ENCODE measurements at places on chromosomes 12 and 14.
A peak's percentile ranks its signal among the peaks of the same experiment; 100 is the strongest.

DNA sequence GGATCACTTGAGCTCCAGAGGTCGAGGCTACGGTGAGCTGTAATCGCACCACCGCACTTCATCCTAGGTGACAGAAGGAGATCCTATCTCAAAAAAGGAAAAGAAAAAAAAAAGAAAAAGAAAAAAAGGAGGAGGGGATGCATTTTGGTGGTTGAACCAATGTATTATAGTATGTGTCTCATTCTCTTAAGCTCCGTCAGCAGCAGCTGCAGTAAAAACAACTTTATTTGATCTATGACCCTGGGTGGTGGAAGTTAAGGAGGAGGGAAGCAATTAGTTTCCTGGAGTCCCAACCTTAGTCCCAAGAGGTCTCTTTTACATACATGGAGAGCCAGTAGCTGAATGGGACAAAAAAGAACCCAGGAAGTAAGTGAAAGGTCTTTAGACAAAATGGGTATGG lies 26.8 kb upstream of the APOF start:
- no peak for DNase-seq

DNA sequence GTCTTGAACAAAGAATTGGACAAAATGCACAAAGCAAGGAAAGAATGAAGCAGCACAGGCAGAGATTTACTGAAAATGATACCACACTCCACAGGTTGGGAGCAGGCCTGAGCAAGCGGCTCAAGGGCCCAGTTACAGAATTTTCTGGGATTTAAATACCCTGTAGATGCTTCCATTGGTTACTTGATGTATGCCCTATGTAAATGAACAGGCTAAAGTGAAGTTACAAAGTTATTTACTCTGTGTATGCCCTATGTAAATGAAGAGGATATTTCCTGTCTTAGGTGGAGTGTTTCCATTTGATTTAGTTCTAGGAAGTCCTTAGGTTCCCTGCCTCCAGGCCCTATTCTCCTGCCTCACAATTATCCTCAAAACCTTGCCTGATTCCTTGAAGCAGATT lies 36.6 kb downstream of the TMX1 start:
- no peak for DNase-seq

GRCh38 chr14:22159957-22160356 lies 429.1 kb downstream of the DAD1 start:
- no peak for DNase-seq

- DNase-seq: no peak
These were observed 13.9 kb downstream of the NKX2-1 start for GRCh38 chr14:36505892-36506731.

DNA sequence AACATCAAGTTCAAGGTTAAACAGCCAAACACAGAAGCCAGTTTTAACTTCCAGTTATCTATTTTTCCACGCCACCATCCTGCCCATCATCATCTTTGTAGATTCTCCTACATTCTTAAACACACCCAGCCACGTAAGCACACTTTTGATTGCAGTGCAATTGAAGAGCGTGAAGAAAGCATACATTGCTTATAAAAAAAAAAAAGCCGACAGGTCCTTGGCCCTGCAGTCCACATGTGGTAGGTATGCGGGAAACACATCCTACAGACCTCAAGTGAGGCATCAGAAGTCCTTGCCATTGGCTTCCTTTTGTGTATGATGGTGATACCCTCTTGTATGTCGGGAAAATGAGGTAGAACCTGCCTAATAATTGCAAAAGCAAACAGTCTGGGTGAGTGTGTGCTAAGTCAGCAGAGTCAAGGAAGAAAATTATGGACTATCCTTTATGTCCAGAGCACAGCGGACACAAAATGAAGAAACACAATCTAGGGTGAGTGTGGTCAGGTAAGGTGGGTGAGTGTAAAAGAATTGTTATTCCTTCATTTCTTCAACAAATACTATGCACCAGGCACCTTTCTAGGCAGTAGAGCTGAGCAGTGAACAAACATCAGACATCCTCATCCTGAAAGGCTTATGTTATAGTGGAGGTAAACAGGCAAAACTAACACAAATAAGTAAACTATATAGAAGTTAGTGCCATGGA lies 51.5 kb downstream of the EID3 start:
- no peak for DNase-seq

GRCh38 chr14:29823816-29824215 lies 103.8 kb downstream of the PRKD1 start:
- no peak for DNase-seq

DNA sequence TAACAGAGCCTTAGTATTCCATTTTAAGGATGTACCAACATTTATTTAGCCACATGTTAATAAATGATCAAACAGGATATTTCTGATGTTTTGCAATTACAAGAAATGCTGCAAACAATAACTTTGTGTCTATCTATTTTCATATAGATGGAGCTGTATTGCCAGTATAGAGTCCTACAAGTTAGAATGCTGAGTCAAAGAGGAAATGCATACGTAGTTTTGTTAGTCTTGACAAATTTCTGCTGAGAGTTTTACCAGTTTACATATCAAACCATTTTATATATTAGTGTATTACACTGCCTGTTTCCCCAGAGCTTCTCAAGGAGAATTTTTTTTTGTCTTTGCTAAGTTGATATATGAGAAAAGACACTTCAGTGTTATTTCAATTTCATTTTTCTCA lies 541.7 kb downstream of the SLC16A7 start:
- no peak for DNase-seq

GRCh38 chr14:64971943-64972791 lies at the start of gene RAB15:
RAB15 (minus strand) TSS chr14:64972336; CDS start chr14:64972076, 260 bp downstream.
- DNase-seq: peak; percentile 6

DNA sequence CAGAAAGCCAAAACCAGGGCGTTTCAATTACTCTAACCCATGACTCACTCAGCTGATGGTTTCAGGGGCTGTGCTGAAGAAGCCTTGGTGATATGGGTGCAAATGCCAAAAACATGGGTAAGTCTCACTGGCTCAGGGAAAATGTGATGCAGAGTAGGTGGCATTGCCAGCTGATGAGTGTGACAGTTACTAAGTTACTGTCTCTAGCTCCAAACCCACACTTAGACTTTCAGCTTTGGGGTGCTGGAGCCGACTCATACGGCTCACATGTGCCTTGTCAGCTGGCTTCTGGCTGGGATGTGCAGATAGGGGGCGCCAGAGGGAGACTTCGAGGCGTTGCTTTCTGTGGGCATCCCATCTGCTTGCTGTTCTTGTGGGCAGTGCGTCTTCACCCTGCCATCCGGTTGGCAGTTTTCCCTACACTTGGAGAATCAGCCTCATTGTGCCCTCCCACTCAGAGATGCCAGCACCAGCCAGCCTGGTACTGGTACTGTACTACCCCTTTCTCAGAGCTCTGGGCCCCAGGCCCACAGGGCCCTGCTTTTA lies 11.1 kb upstream of the KRT7 start:
- DNase-seq: no peak

DNA sequence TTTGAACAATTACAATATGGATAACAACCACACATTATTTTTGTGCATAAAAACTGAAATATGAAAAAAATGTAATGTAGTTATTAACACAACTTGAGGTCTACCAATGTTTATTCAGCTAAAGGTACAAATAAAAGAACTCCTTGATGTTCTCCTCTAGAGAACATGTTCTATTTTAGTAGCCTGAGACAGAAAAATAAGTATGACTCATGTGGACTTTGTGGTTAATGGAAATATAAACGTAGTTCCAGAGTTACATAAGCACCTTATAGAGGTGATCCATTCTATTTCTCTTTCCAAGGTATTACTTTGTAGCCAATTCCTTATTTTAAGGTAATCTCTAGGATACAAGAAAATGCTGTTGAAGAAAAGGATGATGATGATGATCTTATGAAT lies 25.7 kb downstream of the ALKBH1 start:
- no peak for DNase-seq

GRCh38 chr12:96375170-96375569 lies 25.1 kb downstream of the CDK17 start:
- no peak for DNase-seq

GRCh38 chr12:111584959-111585358 lies 14.2 kb downstream of the ATXN2 start:
- no peak for DNase-seq

GRCh38 chr12:12185414-12185813 lies 81.4 kb downstream of the LRP6 start:
- no peak for DNase-seq

DNA sequence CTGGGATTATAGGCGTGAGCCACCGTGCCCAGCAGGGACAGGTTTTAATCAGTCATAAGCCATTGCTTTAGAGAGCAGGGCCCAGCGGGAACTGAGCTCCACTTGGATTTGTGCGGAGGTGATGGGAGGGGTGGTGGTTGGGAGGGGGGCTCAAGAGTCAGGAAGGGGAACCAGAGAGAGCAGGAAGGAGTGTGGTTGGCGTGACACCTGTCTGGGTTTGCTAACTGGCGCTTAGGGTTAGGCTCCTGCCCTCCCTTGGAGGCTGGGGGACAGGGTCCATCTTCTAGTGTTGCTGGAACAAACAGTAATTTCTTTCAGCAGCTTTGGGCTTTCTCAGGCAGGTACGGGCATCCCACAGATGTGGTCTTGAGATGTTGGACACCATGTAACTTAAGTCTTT lies 7.5 kb upstream of the ALDH2 start:
- no peak for DNase-seq

GRCh38 chr14:68913516-68913915 lies 65.6 kb downstream of the ACTN1 start:
- DNase-seq: no peak

- no peak for DNase-seq
These were observed 21.8 kb upstream of the DDHD1 start for GRCh38 chr14:53174918-53175317.

- no peak for DNase-seq
These were observed 100.9 kb downstream of the FAR2 start for GRCh38 chr12:29249930-29250329.

DNA sequence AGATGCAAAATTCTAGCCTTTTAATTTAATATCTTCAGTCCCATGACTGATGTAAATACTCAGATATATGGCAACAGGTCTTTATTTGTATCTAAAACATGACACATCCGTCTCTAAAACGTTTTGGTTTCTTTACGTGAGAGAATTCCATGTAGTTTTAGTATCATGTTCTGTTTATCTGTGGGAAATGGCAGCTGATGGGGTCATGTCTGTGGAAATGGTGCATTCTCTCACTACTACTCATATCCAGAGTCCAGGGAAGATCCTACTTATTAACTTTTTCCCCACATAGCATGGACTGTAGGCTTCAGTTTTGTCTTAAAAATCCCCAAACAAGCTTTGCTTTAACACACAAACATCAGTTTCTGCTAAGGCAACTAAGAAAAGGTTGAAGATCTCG lies 53.8 kb downstream of the SPTLC2 start:
- DNase-seq: no peak

- DNase-seq: no peak
These were observed 145.3 kb downstream of the SSPN start for GRCh38 chr12:26340649-26341048.

DNA sequence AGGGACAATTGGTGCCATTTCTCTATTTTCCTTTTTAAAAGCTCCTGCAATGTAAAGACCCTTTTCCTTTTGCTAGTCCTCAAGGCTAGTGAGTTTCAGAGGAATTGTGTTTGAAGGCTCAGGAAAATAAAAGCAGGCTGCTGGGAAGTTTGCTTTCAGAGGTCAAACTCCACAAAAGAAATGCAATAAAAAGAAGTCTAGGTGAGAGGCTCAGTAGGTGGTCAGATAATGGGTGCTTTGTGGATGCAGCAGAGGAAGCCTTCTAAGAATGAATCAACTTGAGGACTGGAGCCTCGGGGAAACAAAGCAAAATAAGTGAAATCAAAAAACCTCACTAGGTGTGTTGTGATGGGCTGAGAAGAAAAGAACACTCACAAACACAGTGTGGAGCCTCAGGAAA lies 10.3 kb downstream of the CCDC175 start:
- no peak for DNase-seq

DNA sequence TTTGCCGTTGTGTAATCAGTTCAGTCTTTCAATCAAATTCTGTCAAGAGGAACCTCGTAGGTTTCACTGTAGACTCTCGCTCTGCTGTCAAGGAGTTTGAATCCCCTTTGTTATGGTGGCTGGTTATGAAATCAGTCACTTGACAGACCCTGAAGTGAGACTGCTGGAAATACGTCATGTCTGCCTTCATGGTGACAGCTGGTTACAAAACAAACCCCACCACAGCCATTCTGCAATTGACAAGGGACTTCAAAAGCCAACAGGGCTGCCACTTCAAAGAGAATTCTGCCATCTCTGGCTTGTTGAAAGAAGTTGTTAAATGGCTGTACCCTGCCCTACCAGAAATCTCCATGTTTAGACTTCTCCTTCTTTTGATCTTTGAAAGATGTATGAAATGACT lies 286.9 kb downstream of the ERC1 start:
- no peak for DNase-seq

- DNase-seq: no peak
These were observed 557.3 kb downstream of the TMTC2 start for GRCh38 chr12:83244001-83244400.

DNA sequence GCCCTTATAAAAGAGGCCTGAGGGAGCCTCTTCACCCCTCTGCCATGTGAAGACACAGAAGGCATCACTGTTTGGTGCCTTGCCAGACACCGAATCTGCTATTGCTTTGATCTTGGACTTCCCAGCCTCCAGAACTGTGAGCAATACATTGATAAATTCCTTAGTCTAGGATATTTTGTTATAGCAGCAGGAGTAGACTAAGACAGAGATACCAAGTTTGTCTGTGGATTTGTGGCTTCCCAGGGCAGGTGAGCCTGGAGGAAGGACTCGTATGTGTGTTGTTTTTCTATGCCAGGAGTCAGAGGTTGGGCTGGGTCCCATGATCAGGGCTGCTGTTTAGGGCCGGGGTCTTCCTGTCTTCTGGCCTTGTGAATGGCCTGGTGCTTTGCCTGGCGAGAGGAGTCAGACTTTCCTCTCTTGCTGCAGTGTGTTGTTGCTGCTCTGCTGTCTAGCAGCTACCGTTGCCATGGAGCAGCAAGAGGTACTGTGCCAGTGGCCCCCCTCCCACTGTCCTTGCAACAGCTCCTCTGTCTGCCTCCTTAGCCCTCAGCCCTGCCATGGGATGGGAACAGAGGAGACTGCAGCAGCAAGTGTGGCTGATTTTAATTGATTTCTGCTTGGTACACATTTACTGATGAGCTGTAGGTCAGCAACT lies 111.2 kb downstream of the CHST11 start:
- no peak for DNase-seq

GRCh38 chr14:74514471-74514941 lies 20.9 kb downstream of the ISCA2 start:
- no peak for DNase-seq

GRCh38 chr12:116852303-116852702 lies 28.9 kb downstream of the HRK start:
- no peak for DNase-seq

GRCh38 chr14:68663385-68664076 lies 129.3 kb downstream of the ZFP36L1 start:
- DNase-seq: no peak
